ENCODE measurements at places on chromosomes 7 and 10.

- H3K4me1 ChIP-seq = no peaks in the 10 kb centered on the region
- DNase-seq = no peak
- H3K4me3 ChIP-seq = no peak overlapping the region
- H3K36me3 ChIP-seq = no peaks in the 10 kb centered on the region
Measured at GRCh38 chr7:96219378-96220130, 102.3 kb downstream of the SLC25A13 start.

GRCh38 chr10:89278034-89278535 is 23.8 kb upstream of the IFIT2 start:
- no peak for DNase-seq
- H3K4me3 ChIP-seq = no peak overlapping the region
- no peaks in the 10 kb centered on the region for H3K4me1 ChIP-seq
- no peaks in the 10 kb centered on the region for H3K27me3 ChIP-seq

DNA sequence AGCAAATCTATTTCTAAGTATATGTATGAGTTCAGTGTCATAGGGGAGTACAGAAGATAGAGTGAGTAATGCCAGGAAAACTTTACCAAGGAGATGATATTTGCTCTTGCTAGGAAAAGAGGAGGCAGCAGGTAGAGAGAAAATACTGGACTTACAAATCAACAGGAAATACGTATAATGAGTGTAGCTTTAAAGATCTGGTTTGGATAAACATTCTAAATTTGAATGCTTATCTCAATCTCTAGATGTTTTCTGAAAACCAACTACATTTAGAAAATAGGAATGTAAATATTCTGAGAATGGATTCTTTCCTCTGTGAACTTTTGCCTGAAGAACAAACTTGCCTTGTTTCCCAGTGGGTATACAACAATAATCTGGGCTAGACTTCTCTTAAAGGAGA is 46.9 kb upstream of the GNAI1 start:
- no peaks in the 10 kb centered on the region for H3K36me3 ChIP-seq
- no peaks in the 10 kb centered on the region for H3K4me1 ChIP-seq
- no peak for DNase-seq
- H3K27me3 ChIP-seq = no peaks in the 10 kb centered on the region

DNA sequence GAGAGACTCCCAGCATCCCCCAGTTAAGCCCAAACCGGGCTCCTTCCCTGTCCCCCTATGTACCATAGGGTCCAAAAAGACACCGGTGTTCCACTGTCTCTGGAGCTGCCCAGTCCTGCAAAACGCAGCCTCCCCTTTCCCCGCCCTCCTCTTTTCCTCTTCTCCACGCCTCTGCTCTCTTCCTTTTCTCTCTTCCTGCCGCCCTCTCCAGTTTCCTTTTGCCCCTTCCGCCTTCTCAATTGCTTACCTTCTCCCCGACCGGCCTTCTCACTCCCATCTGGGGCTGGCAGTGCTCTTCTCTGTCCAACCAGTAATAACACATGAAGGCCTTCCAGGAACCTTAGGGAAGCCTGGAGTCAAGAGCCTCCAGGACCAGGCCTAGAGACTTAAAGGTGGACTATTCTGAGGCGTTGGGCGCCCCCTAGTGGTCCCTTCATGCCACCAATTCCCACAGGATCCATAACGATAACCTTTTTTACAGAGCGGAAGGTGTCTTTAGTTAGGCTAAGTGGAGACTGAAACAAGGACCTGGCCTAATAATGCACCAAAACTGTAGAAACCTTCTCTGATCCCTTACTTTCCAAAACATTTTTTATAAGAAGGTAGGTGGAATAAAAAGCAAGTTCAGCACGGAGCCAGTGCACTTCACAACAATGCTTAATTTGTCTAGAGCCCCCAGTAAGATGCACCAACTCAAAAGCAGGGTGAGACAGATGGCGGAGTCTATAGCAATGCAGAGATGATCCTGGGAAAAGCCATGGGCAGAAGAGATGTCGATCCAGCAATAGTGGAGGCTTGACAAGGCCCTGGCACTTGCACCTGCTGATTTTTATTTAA is 27.2 kb upstream of the MSRB2 start:
- DNase-seq = no peak
- H3K36me3 ChIP-seq = no peaks in the 10 kb centered on the region
- no peak overlapping the region for H3K27ac ChIP-seq
- 0 out of 2 replicates have a peak, but pooled peaks cover 2% of the 10 kb centered on the region for H3K4me1 ChIP-seq

DNA sequence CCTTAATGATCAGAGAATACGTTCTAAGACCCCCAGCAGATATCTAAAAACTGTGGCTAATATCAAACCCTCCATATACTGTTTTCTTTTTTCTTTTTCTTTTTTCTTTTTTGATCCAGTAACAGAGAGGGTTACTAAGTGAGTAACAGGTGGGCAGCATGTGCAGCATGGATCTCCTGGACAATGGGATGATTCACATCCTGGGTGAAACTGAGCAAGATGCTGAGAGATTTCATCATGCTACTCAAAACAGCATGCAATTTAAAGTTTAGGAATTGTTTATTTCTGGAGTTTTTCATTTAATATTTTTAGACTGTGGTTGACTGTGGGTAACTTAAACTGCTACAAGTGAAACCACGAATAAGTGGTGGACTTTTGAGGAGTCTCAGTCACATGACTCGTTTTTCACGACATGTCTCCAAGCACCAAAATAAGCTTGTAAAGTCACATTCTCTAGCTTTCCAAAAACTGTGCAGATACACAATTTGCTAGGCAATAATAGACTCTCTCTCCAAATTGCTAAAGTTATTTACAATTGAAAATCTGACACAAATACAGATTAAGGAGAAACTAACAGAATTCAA is 716.2 kb downstream of the NXPH1 start:
- no peaks in the 10 kb centered on the region for H3K36me3 ChIP-seq
- DNase-seq = no peak
- H3K27ac ChIP-seq = no peak overlapping the region
- no peaks in the 10 kb centered on the region for H3K27me3 ChIP-seq
- H3K4me3 ChIP-seq = no peak overlapping the region
